ENCODE measurements at places on chromosomes 6 and 20.

- no peak for DNase-seq
Observed at GRCh38 chr6:37406726-37407341, 26.2 kb upstream of the CMTR1 start.

DNA sequence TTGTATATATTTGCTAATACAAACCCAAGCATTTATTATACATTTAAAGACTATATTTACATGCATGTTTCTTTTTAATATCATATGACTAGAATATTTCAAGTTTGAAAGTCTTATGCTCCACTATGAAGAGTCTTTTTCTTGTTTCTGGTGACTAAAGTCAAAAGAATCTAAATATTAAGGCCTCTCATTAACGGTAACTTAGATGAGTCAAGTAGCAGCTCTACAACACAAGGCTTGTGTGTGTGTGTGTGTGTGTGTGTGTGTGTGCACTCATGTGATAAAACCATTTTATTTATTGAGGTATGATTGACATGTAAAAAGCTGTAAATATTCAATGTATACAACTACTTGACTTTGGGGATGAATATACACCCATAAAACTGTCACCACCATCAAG, 275.6 kb downstream of the TFAP2B start:
- no peak for DNase-seq

- no peak for DNase-seq
Observed at GRCh38 chr6:68675548-68675947, 40.5 kb downstream of the ADGRB3 start.

DNA sequence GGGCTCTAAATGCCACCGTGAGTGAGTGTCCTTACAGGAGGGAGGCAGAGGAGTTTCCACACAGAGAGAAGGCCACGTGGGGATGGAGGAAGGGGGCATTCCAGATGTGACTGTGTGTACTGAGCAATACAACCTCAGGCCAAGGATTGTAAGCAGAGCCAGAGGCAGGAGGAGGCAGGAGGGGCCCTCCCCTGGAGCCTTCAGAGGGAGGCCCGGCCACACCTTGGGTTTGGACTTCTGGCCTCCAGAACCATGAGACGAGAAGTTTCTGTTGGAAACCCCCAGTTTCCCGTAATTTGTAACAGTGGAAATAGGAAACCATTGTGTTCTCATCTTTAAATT, 9.3 kb upstream of the KIF25 start:
- no peak for DNase-seq

- no peak for DNase-seq
Observed at GRCh38 chr20:63857764-63858392, 3.4 kb upstream of the ABHD16B start.

- DNase-seq = peak; percentile 6
Observed at GRCh38 chr6:64732888-64733287, 974.1 kb downstream of the EYS start.

DNA sequence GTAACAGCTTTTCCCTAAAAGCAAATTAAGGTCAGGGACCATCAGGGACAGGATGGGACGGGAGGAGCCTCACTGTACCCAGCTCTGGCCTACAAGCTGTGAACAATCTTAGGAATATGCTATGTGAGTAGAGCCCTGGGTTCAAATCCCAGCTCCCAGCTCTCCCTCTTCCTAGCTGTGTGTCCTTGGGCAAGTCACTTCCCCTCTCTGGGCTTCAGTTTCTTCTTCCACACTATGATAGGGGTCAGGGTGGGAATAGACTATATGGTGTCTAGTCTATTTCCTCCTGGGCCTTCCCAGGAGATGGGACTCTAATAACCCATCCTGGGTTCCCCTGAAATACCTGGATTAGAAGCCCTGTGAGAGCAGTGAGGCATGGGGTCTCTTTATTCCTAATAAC, 41.6 kb downstream of the CPNE5 start:
- no peak for DNase-seq

DNA sequence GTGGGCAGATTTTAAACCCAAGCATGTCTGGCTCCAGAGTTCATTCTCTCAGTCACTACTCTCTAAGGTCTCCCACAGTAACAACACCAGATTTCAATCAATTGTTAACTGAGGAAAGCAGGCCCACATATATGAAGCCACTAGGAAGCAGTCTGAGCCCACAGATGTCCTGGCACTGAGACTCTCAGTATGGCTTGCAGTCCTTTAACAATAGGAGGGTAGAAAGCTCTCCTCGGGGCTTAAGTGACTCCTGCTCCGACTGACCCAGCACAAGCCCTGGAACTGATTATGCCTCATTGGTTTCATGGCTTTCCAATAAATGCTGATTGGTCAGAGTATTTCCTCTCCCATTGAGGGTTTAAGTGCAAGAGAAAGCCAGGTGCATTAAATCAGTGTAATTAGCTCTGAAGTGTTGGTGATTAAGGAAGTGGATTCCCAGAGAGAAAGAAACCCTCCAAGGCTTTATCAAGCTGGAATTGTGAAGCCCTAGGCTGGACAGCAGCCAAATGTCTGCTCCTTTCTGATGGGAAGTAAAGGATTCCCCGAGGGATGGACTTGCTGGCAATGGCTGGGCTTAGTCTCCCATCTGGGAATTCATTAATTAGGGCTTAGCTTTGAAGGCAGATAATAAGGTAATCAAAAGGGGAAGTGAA, 76.6 kb upstream of the PROKR2 start:
- no peak for DNase-seq

DNA sequence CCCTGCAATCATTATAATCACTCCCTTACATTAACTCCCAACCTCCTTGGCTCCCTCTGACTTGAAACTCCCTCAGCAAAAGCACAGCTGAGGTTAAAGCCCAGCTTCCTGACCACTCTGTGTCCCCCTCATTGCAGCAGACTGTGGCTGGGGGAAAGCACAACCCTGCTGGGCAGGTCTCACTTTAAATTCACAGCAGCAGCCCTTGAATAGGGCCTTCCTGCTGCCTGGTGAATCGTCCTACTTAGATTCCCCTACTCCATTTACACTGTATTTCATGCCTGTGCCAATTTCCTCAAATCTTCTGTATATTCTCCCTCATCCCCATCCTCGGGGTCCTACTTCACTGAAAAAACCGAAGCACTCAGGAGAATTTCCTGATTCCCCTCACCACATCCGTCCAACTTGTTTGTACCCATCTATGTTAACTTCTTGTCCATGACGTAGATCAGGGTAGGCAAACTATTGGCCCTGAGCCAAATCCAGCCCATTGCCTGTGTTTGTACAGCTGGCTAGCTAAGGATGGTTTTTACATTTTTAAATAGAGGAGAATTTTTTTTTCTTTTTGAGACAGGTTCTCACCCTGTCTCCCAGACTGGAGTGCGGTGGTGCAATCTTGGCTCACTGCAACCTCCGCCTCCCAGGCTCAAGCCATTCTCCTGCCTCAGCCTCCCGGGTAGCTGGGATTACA, 31.5 kb upstream of the GCM1 start:
- no peak for DNase-seq

GRCh38 chr6:34530753-34531365, 25.3 kb downstream of the SPDEF start:
- DNase-seq = no peak

GRCh38 chr6:37696841-37697662, 631 bp downstream of the MDGA1 start:
- no peak for DNase-seq

GRCh38 chr20:44911264-44911921, 1.5 kb downstream of the PABPC1L start:
- DNase-seq = peak; percentile 43

DNA sequence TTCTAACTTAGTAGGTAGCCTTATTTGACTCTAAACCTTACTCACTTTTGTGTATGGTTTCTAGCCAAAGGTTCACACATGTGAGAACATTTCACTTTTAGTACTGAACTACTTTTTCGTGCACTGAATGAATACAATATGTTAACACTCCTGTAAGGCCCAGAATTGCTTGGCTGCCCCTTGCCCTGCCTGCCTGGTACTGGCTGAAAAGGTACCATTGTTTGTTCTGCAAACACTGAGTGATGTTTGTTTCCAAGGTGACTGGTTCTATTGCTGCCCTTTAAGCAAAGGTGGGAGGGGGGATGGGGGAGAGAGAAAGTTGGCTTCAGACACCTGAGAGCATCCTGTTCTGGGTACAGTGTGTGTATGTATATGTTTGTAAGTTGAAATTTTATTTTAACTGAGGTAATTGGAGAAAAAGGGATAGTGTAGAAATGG, 31.2 kb downstream of the RREB1 start:
- DNase-seq = no peak

GRCh38 chr6:53752440-53752839, 42.4 kb upstream of the LRRC1 start:
- no peak for DNase-seq

GRCh38 chr20:919491-919916, 3.4 kb upstream of the ANGPT4 start:
- DNase-seq = no peak

DNA sequence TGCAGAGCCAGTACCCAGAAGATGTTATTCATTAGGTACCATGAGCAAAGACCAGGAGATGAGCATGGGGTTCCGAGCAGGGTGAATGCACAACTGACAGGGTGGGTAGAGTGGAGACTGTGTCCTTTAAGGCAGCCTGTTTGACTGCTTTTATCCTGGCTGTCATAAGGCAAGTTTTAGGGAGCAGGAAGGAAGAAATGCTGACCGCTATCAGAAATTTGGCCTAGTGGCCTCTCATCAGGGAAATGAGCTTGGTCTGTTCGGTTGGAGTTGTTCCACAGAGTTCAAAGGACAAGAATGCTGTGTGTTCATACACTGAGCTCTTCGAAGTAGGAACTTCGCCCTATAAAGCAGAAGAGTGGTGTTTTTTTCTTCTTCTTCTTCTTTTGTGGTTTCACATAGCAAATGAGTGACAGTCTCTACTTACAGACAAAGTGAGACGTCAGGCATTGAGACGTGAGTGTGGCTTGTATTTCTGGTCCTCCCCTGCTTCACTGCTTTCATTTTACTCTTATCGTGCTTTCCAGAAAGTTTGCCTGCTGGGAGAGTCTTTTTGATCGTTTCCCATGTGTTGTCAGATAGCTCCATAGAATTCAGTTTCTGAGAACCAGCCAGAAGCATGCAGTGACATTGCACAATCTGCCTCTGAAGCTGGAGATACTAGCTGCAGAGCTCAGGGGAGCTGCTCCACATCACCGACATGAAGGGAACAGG, at the start of gene CASS4:
Gene CASS4, plus strand, starts transcription at position 502 of the 714 bp plus-strand sequence. Its CDS starts 199 bp downstream, at position 701.
- DNase-seq = peak; percentile 89

DNA sequence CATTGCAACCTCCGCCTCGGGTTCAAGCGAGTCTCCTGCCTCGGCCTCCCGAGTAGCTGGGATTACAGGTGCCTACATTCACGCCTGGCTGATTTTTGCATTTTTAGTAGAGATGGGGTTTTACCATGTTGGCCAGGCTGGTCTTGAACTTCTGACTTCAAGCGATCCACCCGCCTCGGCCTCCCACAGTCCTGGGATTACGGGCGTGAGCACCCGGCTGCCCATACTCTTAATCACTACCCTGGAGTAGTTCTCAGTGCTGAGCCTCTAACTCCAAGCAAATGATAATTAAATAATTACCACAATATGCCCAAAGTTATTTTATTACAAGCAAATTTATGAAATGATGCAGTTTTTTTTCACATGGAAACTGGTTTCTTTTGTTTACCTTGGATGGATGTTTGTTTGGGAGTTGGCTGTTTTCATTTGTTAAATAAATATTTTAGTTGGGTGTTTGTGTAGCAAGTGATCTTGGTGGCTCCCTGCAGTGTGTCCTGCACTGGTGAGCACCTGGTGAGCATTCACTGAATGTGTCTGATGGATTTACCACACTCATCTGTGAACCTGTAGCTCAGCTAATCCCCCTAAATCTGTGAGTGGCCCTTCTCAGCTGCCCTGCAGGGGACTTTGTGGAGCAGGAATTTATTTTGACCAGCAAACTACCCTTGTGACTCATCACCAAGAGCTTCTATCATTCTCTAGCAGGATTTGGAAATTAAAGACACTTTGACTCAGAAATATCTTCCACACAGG, 36.9 kb downstream of the UTRN start:
- DNase-seq = peak; percentile 19

GRCh38 chr6:34053721-34054120, 92.2 kb downstream of the GRM4 start:
- DNase-seq = no peak

DNA sequence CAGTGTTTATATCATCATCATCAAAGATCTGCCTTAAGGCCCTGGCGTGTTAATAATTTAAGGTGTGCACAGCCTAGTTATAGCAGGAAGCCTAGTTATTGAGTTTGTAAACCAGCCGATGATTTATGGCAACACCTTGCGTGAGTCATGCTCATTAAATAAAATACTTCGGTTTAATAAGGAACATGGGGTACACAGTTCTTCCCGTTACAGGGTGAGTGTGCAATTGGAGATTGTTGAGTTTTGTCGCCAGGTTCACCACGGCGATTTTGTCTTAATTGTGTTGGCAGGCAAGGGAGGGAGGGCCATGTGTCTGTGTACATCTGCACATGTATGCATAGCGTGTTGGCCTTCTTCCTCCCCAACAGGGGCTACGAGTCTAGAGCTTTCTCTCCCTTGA, 104.0 kb downstream of the TFAP2A start:
- DNase-seq = no peak

DNA sequence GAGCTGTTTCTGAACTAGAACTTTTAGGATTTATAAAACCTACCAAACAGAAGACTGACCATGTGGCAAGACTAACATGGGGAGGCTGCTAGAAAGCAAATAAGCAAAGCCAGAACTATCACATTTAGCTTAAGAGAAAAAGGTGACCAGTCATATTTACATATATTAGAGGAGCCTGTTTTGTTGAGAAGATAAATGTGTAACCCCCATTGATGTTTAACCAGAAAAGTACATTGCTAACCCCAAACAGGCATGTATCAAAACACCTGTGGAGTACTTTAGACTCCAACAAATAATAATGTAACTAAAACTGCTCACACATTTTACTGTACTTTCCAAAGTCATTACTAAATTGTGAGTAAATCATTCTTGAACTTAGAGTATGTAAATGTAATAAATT, 35.0 kb downstream of the AKIRIN2 start:
- no peak for DNase-seq

DNA sequence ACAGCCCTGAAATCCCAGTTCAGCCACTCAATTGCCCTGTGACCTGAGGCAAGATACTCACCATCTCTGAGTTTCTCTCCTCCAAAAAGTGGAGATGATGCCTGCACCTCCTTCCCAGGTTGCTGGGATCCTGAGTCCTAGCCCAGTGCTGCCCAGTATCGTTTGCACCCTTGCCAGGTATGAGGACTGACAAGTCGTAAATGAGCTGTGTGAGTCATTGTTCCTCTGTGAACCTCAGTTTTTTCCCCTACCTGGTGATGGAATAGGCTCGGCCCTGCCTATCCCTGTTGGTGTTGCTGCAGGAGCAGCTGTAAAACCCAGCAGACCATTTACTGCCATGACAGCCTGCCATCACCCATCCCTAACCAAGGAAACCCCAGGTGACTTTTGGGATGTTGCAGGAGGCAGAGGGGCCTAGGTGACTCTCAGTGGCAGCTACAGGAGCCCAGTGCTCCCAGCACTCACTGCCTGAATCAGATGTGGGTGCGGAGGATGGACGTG, 229.3 kb downstream of the SYNDIG1 start:
- DNase-seq = no peak

DNA sequence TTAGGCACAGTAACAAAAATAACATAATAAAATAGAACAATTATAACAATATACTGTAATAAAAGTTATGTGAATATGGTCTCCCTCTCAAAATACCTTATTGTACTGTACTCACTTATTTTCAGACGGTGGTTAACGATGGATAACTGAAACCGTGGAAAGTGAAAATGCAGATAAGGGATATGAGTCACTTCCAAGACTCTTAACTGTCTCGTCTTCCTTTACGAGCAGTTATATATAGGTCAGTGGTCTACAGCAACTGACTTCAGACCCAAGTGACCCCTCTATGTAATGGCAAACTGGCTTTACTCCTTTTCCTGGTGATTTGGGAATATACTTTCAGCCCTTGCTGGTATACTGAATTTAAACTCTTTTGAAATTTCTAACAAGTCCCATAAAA, 261.4 kb downstream of the SLC35F1 start:
- peak; percentile 76 for DNase-seq

GRCh38 chr6:28218312-28219248, 6.5 kb upstream of the ZSCAN9 start:
- peak; percentile 61 for DNase-seq
